Large intestine (tissue), 12 donors: ENCODE measurements at places on chromosomes 7 and 10. TPM values are rescaled to one million over a fixed set of nuclear protein-coding genes. Genes with fewer than 3 reads are reported as not detected.

GRCh38 chr10:87670586-87670985 lies 10.9 kb downstream of the PAPSS2 start:
- no peak for DNase-seq

The AASS gene
- polyA plus RNA-seq = 29.6 TPM

The C10orf67 gene
- 0.27 TPM for polyA plus RNA-seq

DNA sequence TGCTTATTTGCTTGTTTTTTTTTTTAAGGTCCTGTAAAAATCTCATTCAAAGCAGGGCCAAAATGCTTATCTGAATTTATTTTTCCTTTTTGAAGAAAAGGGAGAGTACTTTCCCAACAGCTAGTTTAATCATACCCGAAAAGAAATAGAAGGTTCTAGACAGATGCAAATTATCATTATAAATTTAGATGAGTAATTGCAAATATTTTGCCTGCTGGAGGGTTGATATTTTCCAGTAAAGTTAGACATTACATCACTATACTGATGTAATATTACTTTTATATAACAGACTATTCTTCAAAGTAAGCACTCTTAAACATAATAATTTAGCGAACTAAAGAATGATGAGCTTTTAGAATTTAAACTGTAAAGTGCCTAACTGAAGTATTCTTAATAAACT lies 14.1 kb upstream of the CFAP69 start:
- DNase-seq = no peak

The CPVL gene
- 333 TPM for polyA plus RNA-seq

GRCh38 chr10:29285624-29286051 lies 3.2 kb upstream of the LYZL1 start:
- DNase-seq = no peak

DNA sequence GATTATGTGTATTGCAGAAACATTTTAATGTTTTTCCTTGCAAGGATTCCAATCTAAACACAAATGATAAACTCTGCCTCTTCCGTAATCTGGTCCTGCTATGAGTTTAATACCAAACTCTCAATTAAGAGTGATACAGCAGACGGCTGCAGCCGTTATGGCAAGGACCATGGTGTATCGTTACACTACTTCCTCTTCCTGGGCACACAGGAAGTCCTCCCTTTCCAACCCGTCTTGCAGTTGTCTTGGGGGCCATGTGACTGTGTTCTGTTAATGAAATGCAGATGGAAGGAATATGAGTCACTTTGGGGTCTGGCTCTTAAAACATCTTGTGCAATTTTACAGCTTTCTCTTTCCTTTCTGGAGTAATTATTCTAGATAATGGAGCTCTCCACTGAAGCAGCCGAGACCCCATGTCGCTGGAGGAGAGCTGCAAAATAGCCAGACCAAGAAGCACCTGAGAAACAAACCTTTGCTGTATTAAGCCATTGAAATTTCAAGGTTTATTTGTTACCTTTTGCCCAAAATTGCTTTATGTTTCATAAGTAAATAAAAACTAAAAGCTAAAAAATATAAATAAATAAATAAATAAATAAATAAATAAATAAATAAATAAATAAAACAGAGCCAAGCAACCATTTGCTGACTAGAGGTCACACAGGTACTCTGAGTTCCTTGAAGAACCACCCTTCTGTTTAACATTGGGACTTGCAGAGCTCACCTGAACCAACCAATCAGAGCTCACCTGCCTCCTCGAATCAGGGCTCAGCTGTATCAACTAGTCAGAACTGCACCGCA lies 74.7 kb downstream of the FRMPD2 start:
- DNase-seq = no peak

The FAM241B gene
- 6.4 TPM for polyA plus RNA-seq

- DNase-seq = peak; percentile 37
Measured at GRCh38 chr10:3935141-3935540, 150.1 kb upstream of the KLF6 start.

The NDUFB2 gene
- 209 TPM for polyA plus RNA-seq

DNA sequence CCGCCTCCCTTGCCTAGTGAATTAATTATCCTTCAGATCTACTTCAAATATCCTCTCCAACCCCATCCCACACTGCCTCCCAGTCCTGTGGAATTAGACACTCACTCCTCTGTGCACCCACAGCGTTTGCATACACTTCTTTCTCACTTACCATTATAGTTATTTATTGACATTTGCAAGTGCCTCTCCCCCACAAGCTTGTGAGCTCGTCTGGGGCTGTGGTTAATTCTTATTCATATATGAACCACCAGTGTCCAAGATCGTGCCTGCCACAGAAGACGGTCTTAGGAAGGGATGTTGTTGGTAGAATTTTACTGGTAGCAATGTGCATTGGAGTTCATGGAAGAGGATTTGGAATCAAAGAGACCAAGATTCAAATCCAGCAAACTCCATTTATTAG lies 68.1 kb upstream of the AOAH start:
- no peak for DNase-seq

DNA sequence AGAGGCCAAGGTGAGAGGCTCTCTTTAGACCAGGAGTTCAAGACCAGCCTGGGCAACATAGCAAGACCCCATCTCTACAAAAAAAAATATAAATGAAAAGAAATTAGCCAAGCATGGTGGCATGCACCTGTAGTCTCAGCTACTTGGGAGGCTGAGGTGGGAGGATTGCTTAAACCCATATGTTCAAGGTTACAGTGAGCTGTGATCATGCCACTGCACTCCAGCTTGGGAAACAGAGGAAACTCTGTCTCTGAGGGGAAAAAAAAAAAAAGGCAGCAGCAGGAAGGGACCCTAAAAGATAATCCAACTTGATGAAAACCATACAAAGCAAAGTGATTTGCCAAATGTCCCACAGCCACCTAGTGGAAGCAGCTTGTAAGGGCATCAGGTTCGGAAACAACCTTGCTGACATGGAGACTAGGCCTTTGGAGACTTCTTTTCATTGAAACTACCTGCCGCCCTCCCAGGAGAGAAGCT lies 15.6 kb upstream of the PBLD start:
- peak; percentile 54 for DNase-seq

The C7orf33 gene
- polyA plus RNA-seq = not detected

The XPNPEP1 gene
- 152 TPM for polyA plus RNA-seq

The BTBD16 gene
- 0.79 TPM for polyA plus RNA-seq

DNA sequence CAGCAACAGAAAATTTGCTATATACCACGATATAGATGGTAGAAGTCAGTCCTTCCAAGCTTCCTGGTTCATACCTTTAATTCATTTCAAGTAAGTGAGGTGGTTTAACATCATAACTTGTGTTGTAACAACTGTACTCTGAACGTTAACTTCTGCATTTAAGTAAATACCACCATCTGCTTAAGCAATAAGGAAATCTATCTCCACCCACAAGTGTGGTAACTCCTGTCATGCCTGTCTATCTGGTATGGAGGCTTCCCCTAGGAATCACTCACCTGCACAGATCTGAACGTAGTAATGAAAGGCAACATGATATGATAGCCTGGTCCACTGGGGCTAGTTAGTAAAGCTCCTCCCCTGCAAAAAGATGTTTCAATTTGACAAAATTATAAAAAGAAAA lies 2.3 kb downstream of the ERLIN1 start:
- DNase-seq = peak; percentile 91

- peak; percentile 9 for DNase-seq
Measured at GRCh38 chr7:106371629-106372028, 86.8 kb upstream of the NAMPT start.

DNA sequence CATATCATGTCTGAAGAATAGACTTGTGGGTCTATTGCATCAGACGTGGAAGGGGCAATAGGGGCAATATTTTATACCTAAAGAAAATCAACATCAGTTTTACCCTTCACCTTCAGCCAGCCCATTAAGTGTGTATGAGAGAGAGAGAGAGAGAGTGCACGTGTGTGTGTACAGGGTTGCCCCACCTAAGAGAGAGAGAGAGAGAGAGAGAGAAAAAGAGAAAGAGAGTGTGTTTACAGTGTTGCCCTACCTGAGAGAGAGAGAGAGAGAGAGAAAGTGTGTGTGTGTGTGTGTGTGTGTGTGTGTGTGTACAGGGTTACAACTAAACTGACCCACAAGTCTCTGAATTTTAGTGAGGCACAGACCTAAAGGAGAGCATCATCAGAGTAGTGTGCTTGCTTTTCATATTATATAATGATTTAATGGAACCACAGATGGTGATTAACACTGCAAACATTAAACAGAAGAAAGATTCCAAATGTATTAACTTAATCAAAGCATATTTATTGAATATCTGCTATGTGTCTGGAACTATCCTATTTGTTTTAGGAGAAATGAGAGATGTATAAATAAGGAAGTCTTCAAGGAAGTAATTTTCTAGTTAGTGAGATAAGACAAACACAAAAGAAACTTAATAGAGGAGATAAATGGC lies 66.8 kb downstream of the CD36 start:
- peak; percentile 44 for DNase-seq

DNA sequence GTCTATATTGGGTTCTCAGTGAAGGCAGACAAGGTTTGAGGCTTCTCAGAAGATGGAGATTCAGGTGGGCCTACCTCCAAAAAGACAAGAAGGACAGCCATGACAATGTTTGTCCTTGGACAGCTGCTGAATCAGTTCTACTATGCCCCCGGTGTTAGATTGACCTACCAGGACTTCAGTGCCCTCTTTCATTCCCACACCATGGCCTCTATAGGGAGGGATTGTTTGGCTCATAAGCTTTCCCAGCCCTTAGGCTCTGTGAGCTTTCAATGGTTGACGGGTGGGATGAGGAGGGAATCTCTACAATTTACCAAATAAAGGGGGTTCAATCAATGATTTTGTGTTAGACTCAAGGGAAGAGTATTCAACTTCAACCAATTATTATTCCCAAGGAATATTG lies 23.4 kb upstream of the RAPGEF5 start:
- DNase-seq = no peak

- no peak for DNase-seq
Measured at GRCh38 chr10:28434063-28434462, 98.9 kb upstream of the WAC start.

DNA sequence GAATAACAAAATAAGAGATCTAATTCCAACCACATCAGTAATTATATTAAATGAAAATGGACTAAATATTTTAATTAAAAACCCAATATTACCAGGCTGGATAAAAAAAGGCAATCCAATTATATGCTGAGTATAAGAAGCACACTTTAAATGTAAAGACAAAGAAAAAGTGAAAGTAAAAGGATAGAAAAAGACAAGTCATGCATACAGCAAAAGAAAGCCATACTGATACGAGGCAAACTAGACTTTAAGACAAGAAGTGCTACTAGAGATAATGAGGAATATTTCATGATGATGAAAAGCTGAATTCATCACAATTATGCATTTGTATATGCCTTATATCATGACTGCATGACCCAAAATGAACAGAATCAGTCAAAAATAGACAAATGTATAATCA lies 628.6 kb downstream of the PHTF2 start:
- DNase-seq = no peak

GRCh38 chr10:78996792-78997129 lies 72.0 kb upstream of the ZMIZ1 start:
- DNase-seq = no peak

DNA sequence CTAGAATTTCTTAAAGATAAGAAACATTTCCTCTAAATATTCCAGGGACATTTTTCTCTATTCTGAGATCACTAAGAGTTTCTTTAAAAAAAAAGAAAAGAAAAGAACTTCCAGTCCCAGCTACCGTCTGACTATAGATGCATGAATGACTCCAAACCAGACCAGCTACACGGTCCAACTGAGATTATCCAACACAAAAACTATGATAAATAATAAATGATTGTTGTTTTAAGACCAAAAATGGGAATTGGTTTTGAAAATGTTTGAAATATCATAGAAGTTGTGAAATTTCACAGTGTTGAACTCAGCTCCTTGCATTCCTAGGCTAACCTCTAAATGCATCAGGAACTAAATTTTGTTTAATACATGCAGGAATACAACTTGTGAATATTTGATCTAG lies 1619.6 kb upstream of the LRRTM3 start:
- DNase-seq = no peak

The OR2A5 gene
- polyA plus RNA-seq = under 0.01 TPM

The GNAT3 gene
- 0.57 TPM for polyA plus RNA-seq

The FAM221A gene
- 12.5 TPM for polyA plus RNA-seq

DNA sequence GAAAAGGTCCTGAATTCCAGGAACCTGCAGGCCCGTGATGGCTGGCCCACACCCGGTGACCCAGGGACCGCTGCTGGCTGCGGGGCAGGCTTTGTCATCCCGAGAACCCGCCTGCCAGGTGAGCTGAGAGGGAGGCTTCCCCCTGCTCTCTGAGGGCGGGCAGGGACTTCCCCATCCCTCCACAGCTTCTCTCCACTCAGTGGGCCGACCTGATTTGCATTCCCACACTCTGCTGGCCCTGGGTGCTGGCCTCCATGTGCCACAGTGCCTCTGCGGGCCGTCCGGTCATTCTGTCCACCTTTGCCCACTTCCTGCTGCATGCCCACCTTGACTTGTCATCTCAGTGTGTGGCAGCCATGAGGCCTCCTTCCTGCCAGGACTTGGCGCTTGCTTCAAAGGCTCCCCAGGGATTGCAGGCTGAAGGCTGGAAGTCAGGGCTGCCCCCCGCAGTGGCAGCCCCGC lies 35.3 kb downstream of the PALD1 start:
- no peak for DNase-seq

- DNase-seq = no peak
Measured at GRCh38 chr7:78121888-78122287, 323.3 kb downstream of the PHTF2 start.

GRCh38 chr7:99395616-99396327 lies 12.6 kb downstream of the PDAP1 start:
- no peak for DNase-seq

- DNase-seq = no peak
Measured at GRCh38 chr7:47188136-47188535, 393.8 kb downstream of the TNS3 start.

GRCh38 chr10:62463364-62463763 lies 89.2 kb downstream of the ZNF365 start:
- DNase-seq = no peak
